Prostate gland (tissue), 2 donors: ENCODE measurements at places on chromosomes 1 and 21. TPM values are rescaled to one million over a fixed set of nuclear protein-coding genes. Genes with fewer than 3 reads are reported as not detected.

Gene CDC7
- total RNA-seq = 6.1 TPM

GRCh38 chr21:14452727-14453241, 69.8 kb upstream of the HSPA13 start:
- no peaks in the 10 kb centered on the region for H3K27me3 ChIP-seq
- no peaks in the 10 kb centered on the region for H3K36me3 ChIP-seq
- H3K4me1 ChIP-seq = no peaks in the 10 kb centered on the region
- no peak for DNase-seq
- H3K4me3 ChIP-seq = no peak overlapping the region

Gene DSCAM
- total RNA-seq = under 0.01 TPM

- H3K4me1 ChIP-seq = no peaks in the 10 kb centered on the region
- no peak for DNase-seq
- H3K27me3 ChIP-seq = no peaks in the 10 kb centered on the region
These were observed 99.3 kb downstream of the FMN2 start for GRCh38 chr1:240190881-240191401.

Gene COL16A1
- total RNA-seq = 89.4 TPM

DNA sequence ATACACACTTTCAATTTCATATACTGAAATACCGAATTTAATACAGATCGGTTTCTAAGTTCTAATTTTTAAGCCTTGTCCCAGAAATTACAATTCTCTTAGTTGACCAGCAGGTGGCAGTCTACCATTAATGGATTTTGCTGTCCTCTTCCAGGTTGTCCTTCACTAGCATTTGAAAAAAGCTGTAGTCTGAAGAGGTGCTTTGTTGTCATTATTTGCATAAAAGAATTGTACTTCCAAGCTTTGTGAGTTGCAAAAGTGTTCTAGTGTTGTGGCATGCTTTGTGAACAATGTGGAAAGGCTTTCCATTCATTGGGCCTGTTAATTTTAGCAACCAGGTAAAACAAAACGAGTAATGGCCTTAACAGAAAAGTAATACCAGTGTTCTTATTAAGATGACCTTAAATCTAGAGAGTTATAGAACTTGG, 193.6 kb downstream of the RPS6KC1 start:
- H3K27me3 ChIP-seq = no peaks in the 10 kb centered on the region
- H3K36me3 ChIP-seq = no peaks in the 10 kb centered on the region
- H3K4me3 ChIP-seq = no peak overlapping the region
- no peak for DNase-seq
- no peak overlapping the region for H3K27ac ChIP-seq
